ENCODE measurements at places on chromosomes 6 and 20.

DNA sequence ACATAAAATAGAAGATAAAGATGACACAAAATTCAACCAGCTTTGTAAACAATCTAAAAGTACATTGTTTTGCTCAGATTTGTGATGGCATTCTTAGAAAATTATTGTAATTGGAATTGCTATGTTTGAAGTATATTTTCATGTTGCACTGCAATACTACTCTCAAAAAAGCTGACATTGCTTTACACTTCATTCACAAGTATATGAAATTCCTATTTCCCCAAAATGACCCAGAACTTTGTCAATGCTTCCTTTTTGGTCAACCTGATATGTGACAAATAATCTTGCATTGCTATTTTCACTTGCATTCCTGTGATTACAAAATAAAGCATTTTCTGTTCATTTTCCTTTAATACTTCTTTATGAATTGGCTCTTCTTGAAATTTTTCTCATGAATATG lies 104.1 kb upstream of the BMP5 start:
- H3K27ac ChIP-seq: no peak overlapping the region
- H3K4me3 ChIP-seq: no peak overlapping the region
- no peaks in the 10 kb centered on the region for H3K27me3 ChIP-seq
- no peaks in the 10 kb centered on the region for H3K4me1 ChIP-seq
- no peak for DNase-seq

GRCh38 chr6:104623052-104623690 lies 236.5 kb downstream of the HACE1 start:
- no peaks in the 10 kb centered on the region for H3K36me3 ChIP-seq
- DNase-seq: no peak
- peaks cover 5% of the 10 kb centered on the region for H3K4me1 ChIP-seq
- peaks cover 15% of the 10 kb centered on the region for H3K27me3 ChIP-seq
- no peak overlapping the region for H3K27ac ChIP-seq
- no peak overlapping the region for H3K4me3 ChIP-seq

GRCh38 chr20:2400290-2400689 lies 19.6 kb downstream of the TGM6 start:
- H3K27me3 ChIP-seq: peaks cover 4% of the 10 kb centered on the region
- peak; percentile 26 for DNase-seq
- H3K27ac ChIP-seq: no peak overlapping the region
- no peak overlapping the region for H3K4me3 ChIP-seq
- no peaks in the 10 kb centered on the region for H3K4me1 ChIP-seq

DNA sequence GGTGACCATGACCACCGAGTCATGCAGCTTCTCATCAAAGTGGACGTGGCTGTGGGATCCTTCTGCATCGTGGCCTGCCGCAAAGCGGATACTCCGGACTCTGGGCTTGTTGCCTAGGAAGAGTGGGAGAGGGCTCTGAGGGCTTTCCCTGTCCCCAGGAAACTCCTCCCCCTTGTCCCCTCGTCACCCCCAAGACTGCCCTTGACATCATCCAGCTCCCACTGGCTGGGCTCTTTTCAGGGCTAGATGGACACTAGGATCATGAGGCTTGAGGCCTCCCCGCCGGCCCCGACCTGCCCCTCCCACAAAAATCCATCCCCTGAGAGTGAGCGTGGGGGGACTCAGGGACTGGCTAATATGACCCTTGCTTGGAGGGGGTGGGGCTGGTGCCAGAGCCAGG lies 9.0 kb downstream of the ADISSP start:
- H3K27ac ChIP-seq: no peak overlapping the region
- no peak for DNase-seq
- no peaks in the 10 kb centered on the region for H3K27me3 ChIP-seq
- H3K4me3 ChIP-seq: no peak overlapping the region
- peaks cover 1% of the 10 kb centered on the region for H3K36me3 ChIP-seq

DNA sequence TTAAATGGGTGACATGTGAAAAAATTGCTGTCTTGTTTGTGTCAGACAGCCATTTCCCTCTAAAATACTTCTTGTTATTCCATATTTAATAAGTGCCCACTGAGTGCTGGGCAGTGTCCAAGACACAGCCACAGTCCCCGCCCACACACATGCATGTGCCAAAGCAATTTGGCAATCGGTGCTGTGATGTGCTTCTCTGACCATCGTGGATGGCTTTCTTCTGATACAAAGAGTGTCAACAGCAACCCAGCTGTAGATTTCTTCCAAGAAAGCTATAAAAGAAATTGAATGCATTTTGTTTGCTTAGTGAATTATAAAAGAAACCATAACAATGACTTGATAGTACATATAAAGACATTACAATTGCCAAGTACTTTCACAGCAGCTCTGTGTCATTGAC lies 140.5 kb upstream of the ATXN1 start:
- no peak for DNase-seq
- H3K27me3 ChIP-seq: peaks cover 40% of the 10 kb centered on the region
- no peak overlapping the region for H3K4me3 ChIP-seq
- H3K4me1 ChIP-seq: no peaks in the 10 kb centered on the region
- H3K27ac ChIP-seq: no peak overlapping the region

GRCh38 chr20:19840111-19840710 lies 82.2 kb downstream of the RIN2 start:
- H3K36me3 ChIP-seq: no peaks in the 10 kb centered on the region
- H3K27me3 ChIP-seq: peaks cover 10% of the 10 kb centered on the region
- no peaks in the 10 kb centered on the region for H3K4me1 ChIP-seq
- H3K4me3 ChIP-seq: no peak overlapping the region
- no peak for DNase-seq

GRCh38 chr6:144657691-144658090 lies 372.6 kb downstream of the UTRN start:
- no peak for DNase-seq
- no peak overlapping the region for H3K27ac ChIP-seq
- no peak overlapping the region for H3K4me3 ChIP-seq
- H3K36me3 ChIP-seq: peaks cover 7% of the 10 kb centered on the region

DNA sequence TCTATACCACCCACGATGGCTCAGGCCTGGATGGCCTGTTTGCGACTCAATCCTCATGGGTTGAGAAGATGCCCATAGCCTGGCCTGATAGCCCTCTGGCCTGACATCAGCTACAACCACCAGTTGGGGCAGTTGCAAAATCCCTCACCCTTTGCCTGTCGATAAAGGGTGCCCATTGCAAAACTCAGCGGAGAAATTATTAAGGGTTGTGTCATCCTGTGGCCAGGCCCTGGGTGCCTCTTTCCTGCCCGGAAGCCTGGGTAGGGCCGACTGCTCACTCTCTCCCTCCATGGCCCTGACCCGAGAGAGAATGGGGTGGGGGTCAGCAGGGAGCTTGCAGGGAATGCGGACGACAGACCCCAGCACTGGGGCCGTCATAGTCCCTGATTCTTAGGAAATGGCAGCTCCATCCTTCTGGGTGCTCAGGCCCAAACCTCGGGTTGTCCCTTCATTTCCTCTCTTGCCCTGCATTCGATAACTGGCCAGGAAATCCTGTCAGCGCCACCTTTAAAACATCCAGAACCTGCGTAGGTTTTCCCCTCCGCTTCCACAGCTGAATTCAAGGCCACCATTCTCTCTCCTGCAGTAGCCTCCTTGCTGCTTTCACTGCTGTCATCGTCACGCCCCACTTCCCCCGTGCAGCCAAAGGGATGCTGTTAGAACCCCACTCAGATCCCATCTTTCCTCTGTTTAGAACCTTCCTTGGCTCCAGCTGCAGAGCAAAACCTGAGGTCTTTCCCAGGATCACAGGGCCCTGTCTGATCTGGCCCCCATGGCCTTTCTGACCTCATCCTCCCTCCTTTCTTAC lies 31.1 kb downstream of the CEBPB start:
- H3K36me3 ChIP-seq: no peaks in the 10 kb centered on the region
- H3K4me1 ChIP-seq: peaks cover 5% of the 10 kb centered on the region
- H3K27ac ChIP-seq: no peak overlapping the region
- H3K4me3 ChIP-seq: no peak overlapping the region
- DNase-seq: no peak
- H3K27me3 ChIP-seq: no peaks in the 10 kb centered on the region

- peaks cover 28% of the 10 kb centered on the region for H3K27me3 ChIP-seq
- no peak for DNase-seq
- peaks cover 9% of the 10 kb centered on the region for H3K4me1 ChIP-seq
- H3K4me3 ChIP-seq: no peak overlapping the region
- no peaks in the 10 kb centered on the region for H3K36me3 ChIP-seq
Observed at GRCh38 chr6:166655251-166655650, 28.2 kb upstream of the RPS6KA2 start.

- H3K36me3 ChIP-seq: no peaks in the 10 kb centered on the region
- DNase-seq: no peak
- no peak overlapping the region for H3K27ac ChIP-seq
- H3K4me1 ChIP-seq: no peaks in the 10 kb centered on the region
- no peaks in the 10 kb centered on the region for H3K27me3 ChIP-seq
Observed at GRCh38 chr6:69398729-69399128, 398.1 kb downstream of the LMBRD1 start.

DNA sequence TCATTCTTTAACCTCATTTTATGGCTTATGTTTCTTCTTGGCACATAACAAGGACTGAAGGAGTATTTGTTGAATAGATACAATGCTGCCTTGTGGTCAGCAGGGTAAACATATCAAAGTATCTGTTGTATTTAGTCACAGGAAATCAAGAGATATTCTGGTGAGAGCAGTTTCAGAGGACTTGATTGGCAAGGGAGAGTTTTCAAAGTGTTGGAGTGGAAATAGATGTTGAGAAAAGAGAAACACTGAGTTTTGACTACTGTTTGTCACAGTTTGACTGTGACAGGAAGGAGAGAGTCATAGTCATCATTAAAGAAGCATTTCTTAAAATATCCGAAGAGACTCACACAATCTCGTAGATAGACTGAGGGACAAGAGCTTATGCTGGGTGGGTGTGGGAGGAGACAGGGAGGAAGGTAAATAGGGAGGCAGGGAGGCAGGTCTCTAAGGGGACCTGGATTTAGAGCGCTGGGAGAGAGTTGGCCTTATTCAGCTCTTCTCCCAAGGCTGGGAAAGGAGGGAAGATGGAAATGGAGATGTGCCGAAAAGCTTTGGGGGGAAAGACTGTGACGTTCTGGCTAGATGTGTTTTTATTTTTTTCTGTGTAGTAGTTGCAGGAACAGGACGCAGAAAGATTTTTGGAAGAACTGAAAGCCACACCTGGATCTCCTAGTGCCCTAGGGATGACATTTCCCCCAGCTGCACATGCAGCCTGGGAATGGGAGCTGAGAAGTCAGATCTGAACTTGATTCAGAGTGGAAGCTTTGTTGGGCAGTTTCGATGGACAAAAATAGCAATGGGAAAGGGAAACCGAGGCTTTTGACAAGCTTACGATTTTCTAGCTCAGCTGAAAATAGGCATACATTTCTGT lies 65.0 kb upstream of the IFNGR1 start:
- no peak overlapping the region for H3K27ac ChIP-seq
- no peak for DNase-seq
- peaks cover 22% of the 10 kb centered on the region for H3K27me3 ChIP-seq
- peaks cover 7% of the 10 kb centered on the region for H3K4me1 ChIP-seq

DNA sequence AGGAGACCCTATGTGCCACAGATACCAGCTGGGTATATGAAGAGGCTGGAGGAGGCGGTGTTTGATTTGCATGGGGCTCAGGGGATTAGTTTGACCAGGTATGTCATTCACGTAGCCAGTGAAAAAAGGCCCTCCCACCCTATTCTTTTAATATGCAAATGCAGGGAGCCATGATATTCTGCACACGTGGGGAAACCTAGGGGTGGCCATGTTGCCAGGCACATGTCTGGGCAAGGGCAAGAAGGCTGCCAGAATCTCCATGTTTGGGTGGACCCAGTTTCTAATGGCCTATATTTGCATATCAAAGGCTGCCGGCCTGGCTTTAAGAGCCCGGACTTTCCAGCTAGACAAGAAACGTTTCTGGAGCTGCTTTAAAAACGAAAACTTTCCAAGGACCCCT lies 60.4 kb downstream of the SOX4 start:
- no peak overlapping the region for H3K27ac ChIP-seq
- no peak for DNase-seq
- H3K4me1 ChIP-seq: no peaks in the 10 kb centered on the region
- no peaks in the 10 kb centered on the region for H3K36me3 ChIP-seq

DNA sequence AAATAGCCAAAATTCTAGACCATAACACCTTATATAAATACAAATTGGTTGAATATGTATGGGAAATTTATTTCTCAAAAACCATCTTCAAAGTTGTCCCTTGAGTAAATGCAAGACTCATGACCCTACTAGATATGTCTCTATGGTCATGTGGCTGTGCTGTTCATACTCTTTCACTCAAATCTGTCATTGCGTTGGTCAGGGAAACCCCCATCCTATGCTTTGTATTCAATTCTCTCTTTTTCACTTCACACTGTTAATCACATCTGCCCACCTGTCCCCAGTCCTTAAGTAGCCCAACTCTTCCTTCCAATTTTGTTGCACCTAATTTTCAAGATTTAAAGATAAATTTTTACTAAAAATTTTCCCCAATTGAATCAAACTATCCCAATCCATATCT lies 51.0 kb downstream of the RPS12 start:
- H3K27ac ChIP-seq: no peak overlapping the region
- peaks cover 15% of the 10 kb centered on the region for H3K27me3 ChIP-seq

DNA sequence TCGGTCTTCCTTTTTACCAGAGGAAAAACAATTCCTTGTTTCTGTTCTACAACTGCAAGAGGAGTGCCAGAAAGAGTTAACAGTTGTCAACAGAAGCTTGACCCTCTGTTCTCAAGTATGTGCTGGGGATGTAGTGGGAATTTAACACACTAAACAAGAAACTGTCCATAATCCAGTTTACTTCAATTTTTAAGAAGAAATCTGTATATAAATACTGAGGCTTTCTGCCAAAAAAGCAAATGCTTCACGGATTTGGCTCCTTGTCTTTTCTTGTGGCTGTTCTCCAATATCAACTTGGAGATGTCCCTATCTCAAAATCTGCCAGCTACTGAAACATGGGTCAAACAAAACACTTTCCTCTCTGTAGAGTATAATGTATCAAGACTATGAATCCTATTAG lies 26.8 kb downstream of the REV3L start:
- no peak overlapping the region for H3K27ac ChIP-seq
- H3K36me3 ChIP-seq: peaks cover 39% of the 10 kb centered on the region
- H3K27me3 ChIP-seq: no peaks in the 10 kb centered on the region
- peaks cover 4% of the 10 kb centered on the region for H3K4me1 ChIP-seq

- H3K4me3 ChIP-seq: no peak overlapping the region
- no peak for DNase-seq
- no peaks in the 10 kb centered on the region for H3K36me3 ChIP-seq
- H3K27me3 ChIP-seq: no peaks in the 10 kb centered on the region
- no peaks in the 10 kb centered on the region for H3K4me1 ChIP-seq
Observed at GRCh38 chr20:43528258-43528875, 20.9 kb downstream of the L3MBTL1 start.

GRCh38 chr6:100880149-100880852 lies 828 bp downstream of the ASCC3 start:
- peak overlapping the region; percentile 99 for H3K4me3 ChIP-seq
- peaks cover 45% of the 10 kb centered on the region for H3K4me1 ChIP-seq
- H3K27me3 ChIP-seq: no peaks in the 10 kb centered on the region

DNA sequence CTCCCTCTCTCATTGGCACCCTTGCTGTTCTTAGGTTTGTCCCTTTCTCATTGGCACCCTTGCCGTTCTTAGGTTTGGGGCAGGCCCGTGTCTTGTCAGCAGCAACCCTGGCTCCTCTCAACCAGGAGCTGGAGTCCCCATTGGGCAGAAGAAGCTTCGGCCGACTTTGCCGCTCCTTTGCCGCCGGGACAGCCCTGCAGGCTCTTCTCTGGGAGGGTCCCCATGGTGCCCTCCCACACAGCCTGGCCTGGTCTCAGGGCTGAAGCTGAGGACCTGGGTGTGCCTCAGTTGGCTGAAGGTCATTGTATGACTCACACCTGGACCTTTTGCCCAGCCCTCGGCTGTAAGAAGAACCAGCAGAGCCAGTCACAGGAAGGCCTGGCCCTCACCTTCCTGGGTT lies 59.6 kb downstream of the PPP1R14C start:
- no peak for DNase-seq
- peaks cover 4% of the 10 kb centered on the region for H3K4me1 ChIP-seq
- H3K4me3 ChIP-seq: no peak overlapping the region
- no peak overlapping the region for H3K27ac ChIP-seq
- H3K36me3 ChIP-seq: no peaks in the 10 kb centered on the region

Measured in activated CD8-positive, alpha-beta memory T cell treated with anti-CD3 and anti-CD28 coated beads, Interleukin-2, amount 10 ng/mL, durations not matched to agents 7 days and 5 days (primary cell).